ENCODE measurements at places on chromosomes 12 and 14. TPM values are rescaled to one million over a fixed set of nuclear protein-coding genes. Genes with fewer than 3 reads are reported as not detected.

Gene B4GALNT3
- total RNA-seq, result 0.21 TPM

Gene A2M
- total RNA-seq, result 1.2 TPM

DNA sequence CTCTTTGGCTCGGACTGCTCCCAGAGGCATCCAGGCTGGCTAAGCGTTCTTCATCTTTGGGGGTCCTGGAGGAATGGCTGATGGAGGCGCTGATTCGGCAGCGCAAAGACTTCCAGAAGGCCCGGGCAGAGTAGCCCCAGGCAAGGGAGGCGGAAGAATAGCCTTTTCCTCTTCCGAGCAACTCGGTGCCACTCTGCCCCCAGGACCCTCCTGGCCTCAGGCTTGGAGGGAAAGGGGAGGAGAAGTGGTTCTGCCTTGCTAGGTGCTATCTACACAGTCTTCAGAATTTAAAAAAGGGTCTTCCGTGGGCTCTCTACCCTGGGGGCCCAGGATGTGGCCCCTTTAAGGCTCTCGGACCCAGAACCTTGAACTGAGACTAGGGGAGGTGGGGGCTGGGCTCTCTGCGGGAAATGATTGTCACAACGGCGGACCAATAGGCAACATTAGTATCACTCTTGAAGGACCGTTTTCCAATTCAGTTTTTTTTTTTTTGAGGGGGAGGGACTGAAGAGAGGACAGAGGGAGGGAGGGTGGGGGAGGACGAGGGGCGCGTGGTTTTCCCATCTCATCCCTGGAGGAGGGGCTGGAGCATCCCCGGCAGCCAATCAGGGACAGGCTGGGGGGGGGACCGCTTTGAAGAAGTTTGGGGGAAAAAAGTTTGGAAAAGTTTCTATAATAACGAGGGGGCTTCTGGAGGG lies at the start of gene NFATC4:
TSS of gene NFATC4 (plus strand) at position 671 of the 698 bp plus-strand sequence. CDS start 157 bp downstream, outside the sequence.
- H3K36me3 ChIP-seq, result peaks cover 12% of the 10 kb centered on the region
- H3K27ac ChIP-seq, result peak within 1 kb of the TSS; percentile 100
- DNase-seq, result peak; percentile 92
- H3K4me3 ChIP-seq, result peak within 1 kb of the TSS; percentile 95
- H3K27me3 ChIP-seq, result no peaks in the 10 kb centered on the region

DNA sequence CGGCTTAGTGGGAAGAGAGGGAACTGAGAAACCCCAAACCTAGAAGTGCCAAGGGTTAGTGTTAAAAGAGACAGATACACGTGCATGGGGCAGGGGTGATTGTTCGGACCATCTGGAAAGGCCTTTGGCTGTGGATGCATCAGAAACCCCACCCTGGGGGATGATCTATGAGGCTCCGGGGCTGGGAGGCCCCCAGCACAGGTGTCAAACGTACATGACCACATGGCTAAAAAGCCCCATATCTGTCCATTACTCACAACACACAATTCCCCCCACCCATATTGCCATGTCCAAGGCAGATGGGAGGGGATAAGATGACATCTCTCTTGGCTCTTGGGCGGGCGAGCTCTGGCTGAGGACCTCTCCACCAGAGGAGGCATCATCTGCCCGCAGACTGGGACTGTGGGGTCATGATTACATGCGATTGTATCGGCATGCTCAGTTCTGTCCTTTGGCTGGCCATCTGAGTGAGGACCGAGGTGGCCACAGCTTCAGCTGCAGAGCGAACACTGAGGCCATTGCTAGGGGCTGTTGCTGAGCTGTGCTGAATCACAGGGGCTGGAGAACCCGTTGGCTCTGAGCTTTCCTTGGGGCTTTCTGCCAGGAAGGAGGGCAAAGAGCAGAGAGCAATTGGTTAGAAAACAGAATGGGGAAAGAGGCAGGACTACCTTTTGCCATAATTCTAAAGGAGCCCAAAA lies 9.6 kb upstream of the NPFF start:
- no peak overlapping the region for H3K27ac ChIP-seq
- no peak for DNase-seq
- H3K4me3 ChIP-seq, result no peak overlapping the region
- H3K36me3 ChIP-seq, result peaks cover 57% of the 10 kb centered on the region
- H3K27me3 ChIP-seq, result no peaks in the 10 kb centered on the region

GRCh38 chr14:65928995-65929394 lies 516.5 kb downstream of the FUT8 start:
- H3K36me3 ChIP-seq, result no peaks in the 10 kb centered on the region
- no peaks in the 10 kb centered on the region for H3K27me3 ChIP-seq
- DNase-seq, result peak; percentile 83

- peaks cover 53% of the 10 kb centered on the region for H3K27me3 ChIP-seq
- H3K4me1 ChIP-seq, result peaks cover 17% of the 10 kb centered on the region
- DNase-seq, result no peak
- H3K27ac ChIP-seq, result no peak overlapping the region
- H3K36me3 ChIP-seq, result peaks cover 2% of the 10 kb centered on the region
- H3K4me3 ChIP-seq, result no peak overlapping the region
Measured at GRCh38 chr12:57624441-57625220, 8.4 kb downstream of the B4GALNT1 start.

All from osteocyte (in vitro differentiated cells).